ENCODE measurements at places on chromosomes 12 and 14.

GRCh38 chr12:28235015-28235414 lies 44.8 kb downstream of the CCDC91 start:
- DNase-seq: no peak

DNA sequence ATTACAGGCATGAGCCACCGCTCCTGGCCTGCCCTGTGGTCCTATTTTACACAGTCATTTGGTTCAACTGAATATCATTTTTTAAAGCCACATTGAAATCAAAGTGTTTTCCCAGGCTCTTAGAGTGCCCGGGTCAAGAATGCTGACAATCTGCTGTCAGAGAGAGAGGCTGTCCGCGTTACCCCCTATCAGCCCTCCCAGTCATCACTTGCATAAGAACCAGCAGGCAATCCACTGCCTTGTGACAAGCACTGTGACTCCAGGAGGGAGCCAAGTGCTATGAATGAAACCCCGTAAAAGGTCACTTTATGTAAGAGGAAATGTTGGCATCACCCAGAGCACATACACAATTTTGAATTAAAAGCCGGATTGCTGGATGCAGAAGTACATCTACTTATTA lies 13.5 kb downstream of the PHLDA1 start:
- no peak for DNase-seq

DNA sequence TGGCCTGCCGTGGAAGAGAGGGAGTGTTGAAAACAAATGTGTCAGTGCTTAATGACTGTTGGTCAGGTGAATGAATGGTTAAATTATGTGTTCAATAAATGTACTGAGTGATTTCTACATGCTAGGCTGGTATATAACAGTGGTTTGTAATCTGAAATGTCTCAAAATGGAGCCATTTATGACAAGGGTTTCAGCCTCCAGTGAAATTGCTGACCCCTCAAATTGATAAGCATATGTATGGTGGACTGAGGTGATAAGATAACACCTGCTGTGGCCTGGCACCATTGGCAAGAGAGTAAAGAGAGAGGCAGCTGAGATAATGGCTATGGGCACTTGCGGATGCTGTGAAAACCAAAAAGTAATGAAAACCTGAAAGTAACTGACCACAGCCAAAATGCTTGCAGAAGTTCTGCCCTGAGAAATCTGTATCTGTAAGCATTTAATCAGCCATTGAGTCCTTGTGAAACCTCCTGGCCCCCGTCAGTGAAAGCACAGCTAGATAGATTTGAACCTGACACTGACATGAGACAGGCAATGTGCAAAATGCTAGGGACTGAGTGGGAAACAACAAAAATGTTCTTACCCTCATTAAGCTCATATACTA lies 1.4 kb upstream of the BCAT1 start:
- no peak for DNase-seq

DNA sequence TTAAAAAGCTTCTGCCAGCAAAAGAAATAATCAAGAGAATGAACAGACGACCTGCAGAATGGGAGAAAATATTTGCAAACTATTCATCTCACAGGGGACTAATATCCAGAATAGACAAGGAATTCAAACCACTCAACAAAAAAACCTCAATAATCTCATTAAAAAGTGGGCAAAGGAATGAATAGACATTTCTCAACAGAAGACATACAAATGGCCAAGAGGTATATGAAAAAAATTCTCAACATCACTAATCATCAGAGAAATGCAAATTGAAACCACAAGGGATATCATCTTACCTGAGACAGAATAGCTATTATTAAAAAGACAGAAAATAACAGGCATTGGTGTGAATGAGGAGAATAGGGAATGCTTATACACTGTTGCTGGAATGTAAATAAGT lies 270.0 kb downstream of the DACT1 start:
- DNase-seq: no peak

DNA sequence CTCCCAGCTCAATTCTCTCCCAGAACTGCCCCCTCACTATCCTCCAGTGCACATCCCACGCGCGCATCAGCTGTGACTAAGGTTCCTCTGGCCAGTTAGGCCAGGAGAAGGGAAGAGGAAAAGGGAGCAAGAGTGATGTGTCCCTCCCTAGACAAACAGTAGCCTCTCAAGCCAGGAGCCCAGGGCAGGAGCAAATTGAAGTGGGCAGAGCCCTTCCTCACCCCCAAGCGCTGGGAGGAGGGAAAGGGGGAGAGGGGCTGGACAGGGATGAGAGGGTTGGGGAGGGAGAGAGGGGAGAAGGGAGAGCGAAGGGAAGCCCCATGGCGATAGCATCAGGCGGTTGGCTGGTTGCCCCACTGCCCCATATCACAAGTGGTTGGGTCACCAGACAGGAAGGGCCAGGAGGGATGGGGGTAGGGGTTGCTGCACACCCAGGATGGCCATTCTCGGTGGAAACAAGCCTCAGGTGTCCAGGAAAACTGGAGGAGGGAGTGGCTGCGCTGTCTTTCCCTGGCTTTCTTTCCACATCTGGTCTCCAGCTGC lies 1.1 kb downstream of the CD63 start:
- no peak for DNase-seq

DNA sequence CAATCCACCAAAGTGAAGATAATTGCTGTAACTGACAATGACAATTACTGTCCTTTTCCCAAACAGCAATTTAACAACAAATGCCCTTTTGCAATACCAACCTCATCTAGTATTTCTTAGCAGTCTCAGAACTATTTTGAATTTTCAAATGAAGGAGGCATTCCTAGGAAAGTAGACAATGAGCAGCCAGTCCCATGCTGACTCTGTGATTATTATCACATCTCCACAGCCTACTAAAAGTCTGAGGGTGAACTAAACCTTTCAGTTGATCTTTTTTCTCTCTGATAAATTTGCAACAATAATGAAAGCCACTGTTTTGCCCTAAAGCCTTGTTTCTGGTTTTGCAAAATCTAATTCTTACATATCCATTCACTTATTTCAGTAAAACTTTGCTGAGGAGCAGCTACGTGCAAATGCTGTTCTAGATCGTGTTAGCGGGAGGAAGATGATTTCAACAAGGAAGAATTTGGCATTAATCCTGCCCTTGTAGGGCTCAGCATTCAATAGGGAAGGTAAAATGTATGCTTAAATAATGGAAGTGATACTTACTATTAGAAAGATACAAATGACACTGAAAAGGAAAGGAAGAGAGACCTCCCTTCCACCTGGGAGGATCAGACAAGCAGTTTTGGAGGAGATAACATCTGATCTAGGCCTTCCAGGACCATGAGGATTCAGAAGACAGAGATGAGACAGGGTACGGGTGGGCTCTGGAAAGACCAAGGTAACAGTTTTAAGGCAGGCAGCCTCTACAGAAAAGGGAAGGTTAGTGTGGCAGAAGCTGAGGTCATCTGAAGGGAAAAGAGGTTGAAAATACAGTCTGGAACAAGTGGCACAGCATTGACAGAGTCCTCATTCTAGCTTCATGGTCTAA lies 47.4 kb downstream of the SLC38A1 start:
- no peak for DNase-seq

DNA sequence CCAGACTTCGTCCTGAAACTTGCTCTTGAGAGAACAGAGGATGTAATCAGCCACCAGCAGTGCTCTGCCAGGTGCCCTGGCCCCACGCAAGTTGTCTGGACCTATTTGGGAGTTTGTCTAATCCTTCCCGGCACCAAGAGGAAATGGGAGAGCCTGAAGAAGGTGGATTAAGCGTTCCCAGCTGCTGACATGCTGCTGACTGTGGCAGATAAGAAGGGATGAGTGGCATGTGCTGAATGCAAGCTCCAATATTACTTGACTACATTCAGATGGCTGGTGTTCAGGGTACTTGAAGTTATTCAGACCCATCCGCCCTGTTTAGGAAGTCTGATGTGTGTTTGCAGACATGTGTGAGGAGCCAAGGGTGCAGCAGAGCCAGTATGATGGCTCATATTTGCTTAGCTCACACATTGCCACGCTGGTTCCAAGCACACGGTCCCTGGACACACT lies 440.6 kb upstream of the CCDC196 start:
- DNase-seq: no peak

- DNase-seq: no peak
These were observed 85.3 kb downstream of the SAMD4A start for GRCh38 chr14:54652188-54652587.

- DNase-seq: no peak
These were observed 508 bp upstream of the KCNH5 start for GRCh38 chr14:63045612-63046320.

DNA sequence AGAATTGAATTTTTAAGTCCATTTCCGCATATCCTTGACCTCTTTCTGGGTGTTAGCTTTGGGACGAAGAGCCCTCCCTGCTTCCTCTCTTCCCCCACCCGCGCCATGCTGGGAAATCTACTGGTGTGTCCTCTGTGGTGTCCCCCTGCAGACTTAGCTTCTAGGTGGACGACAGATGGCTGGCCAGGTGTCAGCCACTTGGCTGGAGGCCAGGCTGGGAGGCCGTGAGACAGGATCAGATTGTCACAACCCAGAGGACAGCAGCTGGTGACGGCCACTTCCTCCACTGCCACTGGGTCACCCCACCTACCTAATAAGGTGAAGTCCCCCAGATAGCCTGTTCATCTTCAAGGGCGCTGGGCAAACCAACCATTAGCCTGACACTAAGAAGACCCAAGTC lies 13.3 kb upstream of the DTX1 start:
- DNase-seq: no peak

- DNase-seq: no peak
These were observed 257.3 kb upstream of the PLEKHG7 start for GRCh38 chr12:92445253-92446082.

- no peak for DNase-seq
These were observed 2.3 kb upstream of the SCNN1A start for GRCh38 chr12:6377667-6377994.

DNA sequence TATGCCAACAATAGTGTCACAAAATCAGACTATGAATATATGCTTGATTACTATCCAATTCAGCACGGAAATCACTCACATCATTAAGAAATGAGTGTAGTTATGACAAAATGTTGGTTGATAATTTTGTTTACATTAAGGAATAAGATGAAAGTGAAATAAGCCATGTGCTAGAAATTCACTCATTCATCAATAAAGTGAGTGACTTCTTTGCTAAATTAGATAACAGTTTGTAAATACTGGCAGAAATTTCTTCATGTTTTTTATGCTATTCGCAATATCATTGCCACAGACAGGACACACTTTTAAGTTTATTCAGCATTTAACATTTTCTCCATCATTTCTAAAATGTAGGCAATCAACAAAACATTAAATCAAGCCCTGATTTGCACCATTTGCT lies 147.5 kb upstream of the FSCB start:
- no peak for DNase-seq

DNA sequence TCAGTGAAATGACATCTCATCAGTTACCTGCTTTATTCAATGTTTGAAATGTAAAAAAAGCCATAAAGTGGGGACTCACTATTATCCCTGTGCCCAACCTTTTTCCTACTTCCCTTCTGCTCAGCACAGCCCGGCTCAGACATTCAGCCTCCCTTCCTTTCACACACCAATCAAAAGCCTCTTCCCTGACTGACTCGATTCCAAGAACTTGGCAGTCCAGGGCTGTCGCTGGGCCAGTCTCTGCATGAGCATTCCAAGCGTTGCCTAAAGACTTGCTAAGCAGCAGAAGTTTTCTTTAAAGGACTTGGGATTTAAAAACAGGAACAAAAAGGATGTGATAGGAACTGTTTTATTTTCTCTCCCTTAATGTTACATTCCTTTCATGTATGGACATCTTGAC lies 22.7 kb downstream of the ITPR2 start:
- no peak for DNase-seq

- no peak for DNase-seq
These were observed 19.5 kb upstream of the NAP1L1 start for GRCh38 chr12:76103958-76104357.

Data from naive thymus-derived CD8-positive, alpha-beta T cell (primary cell).